ENCODE measurements at places on chromosomes 12 and 14.

DNA sequence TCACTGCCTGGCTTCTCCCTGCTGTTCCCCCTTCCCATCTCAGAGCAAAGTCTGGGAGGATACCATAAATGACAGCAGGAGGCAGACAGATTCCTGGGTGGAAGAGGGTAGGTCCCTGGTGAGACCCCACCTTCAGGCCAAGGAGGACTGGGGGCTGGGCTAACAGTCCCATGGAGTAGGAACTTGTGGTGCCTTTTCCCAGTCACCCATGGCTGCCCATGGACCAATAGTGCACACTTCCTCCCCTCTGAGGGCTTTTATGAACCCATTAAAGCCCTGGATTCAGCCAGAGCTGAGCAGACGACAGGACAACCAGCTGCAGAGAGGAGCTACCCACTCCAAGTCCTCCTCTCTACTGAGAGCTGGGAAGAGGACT, 36.6 kb upstream of the OR5AU1 start:
- no peak for DNase-seq

GRCh38 chr12:52258335-52258901, 16.0 kb upstream of the KRT86 start:
- DNase-seq: no peak

- DNase-seq: peak; percentile 70
Measured at GRCh38 chr14:93936245-93936644, 9.1 kb downstream of the FAM181A start.

- DNase-seq: peak; percentile 75
Measured at GRCh38 chr12:57896434-57897201, 44.7 kb upstream of the ATP23 start.

- no peak for DNase-seq
Measured at GRCh38 chr12:49190974-49191373, 2.1 kb upstream of the TUBA1A start.

GRCh38 chr12:116390401-116391335, 113.2 kb upstream of the MED13L start:
- no peak for DNase-seq

DNA sequence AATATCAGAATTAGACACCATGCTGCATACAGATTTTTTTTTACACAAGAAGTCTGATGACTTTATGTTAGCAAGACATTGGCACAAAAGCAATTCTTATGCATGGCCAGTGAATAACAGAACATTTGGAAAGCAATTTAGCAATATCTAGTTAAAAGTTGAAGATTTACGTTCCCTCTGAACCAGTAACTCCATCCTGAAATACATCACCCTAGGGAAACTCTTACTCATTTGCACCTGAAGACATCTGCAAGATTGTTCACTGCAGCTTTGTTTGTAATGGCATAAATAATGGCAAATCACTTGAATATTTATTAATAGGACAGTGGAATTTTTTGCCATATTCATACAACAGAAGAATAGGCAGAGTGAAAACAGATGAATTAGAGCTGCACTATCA, 670.0 kb upstream of the NOVA1 start:
- DNase-seq: no peak

DNA sequence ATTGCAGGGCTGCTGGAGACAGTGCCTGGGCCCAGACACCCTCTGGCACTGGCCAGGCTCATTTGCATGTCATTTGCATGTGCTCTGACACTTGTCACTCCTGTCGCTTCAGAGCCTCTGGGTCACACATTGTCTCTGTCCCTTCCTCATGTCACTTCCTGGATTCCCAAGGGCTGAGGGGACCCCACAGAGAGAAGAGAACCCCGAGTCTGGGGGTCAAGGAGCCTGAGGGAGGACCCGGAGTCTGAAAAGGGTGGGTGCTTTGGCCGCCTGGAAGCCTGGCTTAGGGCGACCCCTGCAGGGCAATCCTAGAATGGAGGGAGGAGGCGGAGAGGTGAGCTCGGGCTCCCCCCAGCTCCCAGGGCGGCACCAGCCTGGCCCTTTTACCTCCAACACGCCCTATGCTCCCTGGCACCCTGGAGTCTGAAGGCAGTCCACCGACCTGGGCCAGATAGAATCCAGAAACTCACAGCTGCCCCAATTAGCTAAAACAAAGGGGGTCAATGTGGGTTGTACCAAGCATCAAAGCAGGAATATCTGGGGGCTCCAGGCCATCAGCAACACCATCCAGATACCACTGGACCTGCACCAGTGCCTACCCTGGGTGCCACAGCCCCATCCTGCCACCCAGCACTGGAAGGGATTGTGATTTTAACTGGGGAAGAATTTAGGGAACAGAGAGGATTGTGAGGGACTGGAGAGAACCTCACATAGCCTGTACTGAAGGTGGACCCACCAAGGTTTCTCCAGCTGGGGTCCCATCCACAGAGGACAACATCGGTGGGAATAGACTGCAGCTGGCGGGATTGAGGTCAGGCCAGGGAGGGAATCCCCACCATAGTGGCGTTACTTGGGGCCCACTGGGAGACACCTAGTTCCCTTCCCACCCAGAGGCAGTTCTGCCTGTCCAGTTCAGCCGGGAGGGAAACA, 21.8 kb upstream of the KRT78 start:
- DNase-seq: peak; percentile 85

DNA sequence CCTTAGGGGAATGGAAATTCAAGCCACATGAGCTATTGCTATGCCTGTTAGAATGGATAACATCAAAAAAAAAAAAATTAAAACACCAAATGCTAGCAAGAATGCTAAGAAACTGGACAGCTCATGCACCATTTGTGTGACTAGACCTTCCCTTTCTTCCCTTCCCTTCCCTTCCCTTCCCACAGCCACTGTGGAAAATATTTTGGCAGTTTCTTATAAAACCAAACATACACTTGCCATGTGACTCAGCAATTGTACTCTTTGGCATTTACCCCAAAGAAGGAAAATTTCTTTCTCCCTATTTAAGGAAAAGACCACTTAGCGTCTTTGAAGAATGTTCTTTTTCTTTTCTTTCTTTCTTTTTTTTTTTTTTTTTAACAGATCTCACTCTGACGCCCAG, 49.1 kb upstream of the FKBP4 start:
- DNase-seq: no peak

- DNase-seq: no peak
Measured at GRCh38 chr12:1384910-1385309, 209.5 kb downstream of the FBXL14 start.

- no peak for DNase-seq
Measured at GRCh38 chr14:36333119-36333518, 12.7 kb upstream of the MBIP start.

- DNase-seq: peak; percentile 97
Measured at GRCh38 chr12:100142851-100143559, at the start of gene BLTP3B. TSS of gene BLTP3B (minus strand) at chr12:100142874. CDS start at chr12:100142635, 239 bp downstream.

- no peak for DNase-seq
Measured at GRCh38 chr12:95002754-95003153, 743 bp downstream of the NDUFA12 start.

- no peak for DNase-seq
Measured at GRCh38 chr14:100618318-100618693, 31.1 kb upstream of the BEGAIN start.

GRCh38 chr14:101234999-101235334, 326.3 kb upstream of the DIO3 start:
- DNase-seq: no peak

DNA sequence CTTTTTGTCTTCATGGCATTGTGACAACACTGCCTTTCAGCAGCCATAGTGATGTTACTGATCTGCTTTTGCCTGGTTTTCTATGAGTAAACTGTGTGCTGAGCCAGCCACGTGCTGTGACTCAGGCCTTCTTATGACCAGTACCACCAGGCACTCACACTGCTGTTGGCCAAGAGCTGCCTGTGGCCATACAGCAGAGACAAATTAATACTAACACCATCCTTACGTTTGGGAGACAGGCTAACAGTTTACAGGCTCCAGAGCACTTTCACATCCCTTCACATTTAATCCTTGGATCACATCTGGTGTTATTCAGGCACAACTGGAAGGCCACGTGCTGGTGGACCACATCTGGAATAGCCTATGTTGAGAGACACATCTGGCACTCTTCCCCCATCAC, 377.9 kb downstream of the CCDC91 start:
- peak; percentile 31 for DNase-seq

- DNase-seq: no peak
Measured at GRCh38 chr12:83434600-83434999, 747.9 kb downstream of the TMTC2 start.

DNA sequence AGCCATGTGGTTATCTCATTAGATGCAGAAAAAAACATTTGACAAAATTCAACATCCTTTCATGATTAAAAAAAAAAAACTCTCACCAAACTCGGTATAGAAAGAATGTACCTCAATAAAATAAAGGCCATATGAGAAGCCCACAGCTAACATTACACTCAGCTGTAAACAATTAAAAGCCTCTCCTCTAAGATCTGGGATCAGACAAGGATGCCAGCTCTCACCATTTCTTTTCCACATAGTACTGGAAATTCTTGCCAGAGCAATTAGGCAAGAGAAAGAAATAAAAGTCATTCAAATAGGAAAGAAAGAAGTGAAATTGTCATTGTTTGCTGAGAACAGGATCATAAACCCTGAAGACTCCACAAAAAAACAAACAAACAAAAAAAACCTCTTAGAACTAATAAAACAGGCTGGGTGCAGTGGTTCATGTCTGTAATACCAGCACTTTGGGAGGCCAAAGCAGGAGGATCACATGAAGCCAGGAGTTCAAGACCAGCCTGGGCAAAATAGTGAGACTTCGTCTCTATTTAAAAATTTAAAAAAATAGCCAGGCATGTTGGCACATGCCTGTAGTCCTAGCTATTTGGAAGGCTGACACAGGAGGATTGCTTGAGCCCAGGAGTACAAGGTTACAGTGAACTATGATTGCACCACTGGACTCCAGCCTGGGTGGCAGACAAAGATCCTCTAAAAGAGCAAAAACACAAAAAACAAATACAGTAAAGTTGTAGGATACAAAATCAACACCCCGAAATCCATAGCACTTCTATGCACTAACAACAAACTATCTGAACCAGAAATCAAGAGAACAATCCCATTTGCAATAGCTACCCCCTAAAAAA, 114.4 kb downstream of the FOXA1 start:
- no peak for DNase-seq

- no peak for DNase-seq
Measured at GRCh38 chr14:71539650-71540285, 392.5 kb upstream of the RGS6 start.

DNA sequence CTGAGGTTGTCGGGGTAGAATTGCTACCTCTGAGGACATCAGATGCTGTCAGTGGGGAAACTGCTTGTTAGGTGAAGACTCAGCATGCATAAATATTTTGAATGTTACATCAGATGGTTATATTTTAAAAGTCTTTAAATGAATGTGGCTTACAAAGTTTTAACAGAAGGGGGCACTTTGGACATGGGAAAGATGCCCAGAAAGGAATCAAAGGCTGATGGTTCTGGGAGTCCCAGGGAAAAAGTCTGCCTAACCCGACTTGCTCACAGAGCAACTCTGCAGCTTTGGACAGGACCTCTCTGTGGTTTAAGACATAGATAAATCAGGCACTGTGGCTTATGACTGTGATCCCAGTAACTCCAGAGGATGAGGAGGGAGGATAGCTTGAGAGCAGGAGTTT, 474.9 kb downstream of the ATP23 start:
- no peak for DNase-seq

GRCh38 chr12:51900323-51900889, 6.9 kb upstream of the ACVRL1 start:
- DNase-seq: peak; percentile 20

DNA sequence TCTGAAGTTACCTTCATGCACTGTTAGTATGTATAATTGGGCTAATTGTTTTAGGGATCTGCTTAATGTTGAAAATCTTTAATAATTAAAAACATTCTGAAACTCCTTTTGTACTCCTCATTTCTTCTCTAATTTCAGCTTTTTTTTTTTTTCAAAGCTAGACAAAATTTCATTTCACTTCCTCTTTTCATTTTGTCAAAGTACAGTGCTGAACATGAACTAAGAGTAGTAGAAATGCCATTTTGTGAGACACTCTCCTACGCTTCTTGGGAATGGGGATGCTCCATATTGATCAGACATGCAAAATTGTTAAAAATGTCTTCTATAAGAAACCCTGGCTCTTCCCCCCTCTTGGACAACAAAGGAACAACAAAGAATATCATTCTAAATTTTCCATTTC, 1.7 kb downstream of the ABCD2 start:
- DNase-seq: no peak

- no peak for DNase-seq
Measured at GRCh38 chr12:57063991-57064685, 14.2 kb upstream of the MYO1A start.

GRCh38 chr12:64877363-64878004, 53.0 kb downstream of the TBC1D30 start:
- no peak for DNase-seq

GRCh38 chr14:97458661-97459579, 661.7 kb downstream of the VRK1 start:
- no peak for DNase-seq

DNA sequence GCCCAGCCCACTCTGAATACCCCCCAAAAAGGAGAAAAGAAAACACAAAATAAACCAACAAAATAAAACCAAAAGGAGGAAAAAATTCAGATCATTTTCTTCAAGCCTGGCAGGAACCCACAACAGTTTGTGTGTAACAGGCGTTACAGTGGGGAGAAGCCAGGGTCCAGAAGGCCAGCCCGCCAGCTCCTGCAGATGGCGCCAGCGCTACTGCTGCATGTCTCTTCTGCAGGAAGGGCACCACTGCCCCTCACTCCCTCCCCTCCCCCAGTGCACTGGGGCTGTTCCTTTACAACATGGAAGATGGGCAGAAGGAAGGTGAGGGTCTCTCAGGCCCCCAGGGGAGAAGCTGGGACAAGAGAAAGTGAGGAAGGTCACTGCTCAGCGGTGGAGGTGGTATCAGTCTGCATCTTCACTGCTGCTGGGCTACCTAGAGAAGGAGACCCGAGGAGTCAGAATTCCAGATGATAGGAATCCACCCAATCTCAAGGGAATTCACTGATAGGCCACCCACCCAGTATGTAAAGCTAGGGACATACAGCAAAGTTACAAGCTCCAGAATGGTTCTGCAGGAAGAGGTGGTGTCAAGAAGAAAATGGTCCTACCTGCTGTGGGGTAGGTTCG, 2.3 kb upstream of the NOP2 start:
- peak; percentile 86 for DNase-seq

GRCh38 chr12:79453820-79454219, 236.9 kb downstream of the PAWR start:
- DNase-seq: no peak

DNA sequence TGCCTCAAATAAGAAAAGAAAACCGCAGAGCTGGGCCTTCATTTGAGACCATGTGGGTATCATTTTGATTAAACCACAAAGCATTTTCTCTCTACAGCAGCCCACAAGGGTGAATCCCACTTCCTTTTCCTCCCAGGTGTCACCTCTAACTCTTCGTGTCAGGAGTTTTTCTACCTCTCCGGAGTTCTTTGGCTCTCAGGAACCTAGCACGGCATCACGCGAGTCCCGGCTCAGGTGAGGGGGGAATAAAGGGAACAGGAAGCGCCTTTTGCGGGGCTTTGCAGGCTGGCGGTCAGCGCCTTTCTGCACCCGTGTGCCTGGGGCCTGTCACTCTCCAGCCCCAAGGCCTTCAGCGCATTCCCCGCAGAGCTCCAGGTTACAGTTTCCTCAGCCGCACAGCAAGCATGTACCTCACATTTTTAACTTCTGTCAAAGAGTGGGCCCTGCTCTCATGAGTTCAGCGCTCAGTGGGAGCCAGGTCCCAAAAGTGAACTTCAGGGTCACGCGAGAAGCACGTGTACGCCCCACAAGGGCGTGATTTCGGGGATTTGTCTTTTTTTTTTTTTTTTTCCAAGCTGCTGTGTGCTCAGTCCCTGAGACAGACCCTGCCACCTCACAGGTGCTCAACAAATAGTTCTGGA, 740 bp upstream of the PRPF40B start:
- peak; percentile 51 for DNase-seq

- DNase-seq: no peak
Measured at GRCh38 chr12:42469355-42470175, 120.0 kb downstream of the PRICKLE1 start.

All from D341Med (cell line).